ENCODE measurements at places on chromosomes 12 and 14. TPM values are rescaled to one million over a fixed set of nuclear protein-coding genes. Genes with fewer than 3 reads are reported as not detected.

The PTPN21 gene
- 33.2 TPM for total RNA-seq

The JDP2 gene
- total RNA-seq = 51.8 TPM

GRCh38 chr14:68608574-68608962 is 184.3 kb downstream of the ZFP36L1 start:
- no peak for DNase-seq

GRCh38 chr12:49227713-49228112 is 37.2 kb upstream of the TUBA1C start:
- no peak for DNase-seq

DNA sequence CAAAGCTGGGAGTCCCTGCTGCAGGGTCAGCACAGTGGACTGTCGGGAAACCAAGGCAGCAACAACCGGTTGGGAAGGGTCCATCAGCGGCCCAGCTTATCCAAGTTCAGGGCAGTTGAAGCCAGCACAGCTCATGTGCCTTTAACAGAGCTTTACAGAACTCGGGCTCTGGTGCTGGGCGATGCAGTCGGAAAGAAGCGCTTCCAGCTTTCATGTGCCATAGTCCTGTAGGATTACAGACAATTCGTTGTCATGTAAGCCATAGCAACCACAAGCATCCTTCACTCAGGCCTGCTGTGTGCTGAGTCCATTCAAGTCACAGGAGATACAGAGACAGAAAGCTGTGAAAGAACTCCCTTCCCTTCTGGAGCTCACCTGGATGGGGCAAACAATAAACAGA is 3.5 kb upstream of the FAM181A start:
- DNase-seq = no peak

- peak; percentile 95 for DNase-seq
Measured at GRCh38 chr12:121802843-121803698, 738 bp upstream of the SETD1B start.

Measured in suprapubic skin (tissue), 4 donors.